ENCODE measurements at places on chromosomes 6 and 20.

DNA sequence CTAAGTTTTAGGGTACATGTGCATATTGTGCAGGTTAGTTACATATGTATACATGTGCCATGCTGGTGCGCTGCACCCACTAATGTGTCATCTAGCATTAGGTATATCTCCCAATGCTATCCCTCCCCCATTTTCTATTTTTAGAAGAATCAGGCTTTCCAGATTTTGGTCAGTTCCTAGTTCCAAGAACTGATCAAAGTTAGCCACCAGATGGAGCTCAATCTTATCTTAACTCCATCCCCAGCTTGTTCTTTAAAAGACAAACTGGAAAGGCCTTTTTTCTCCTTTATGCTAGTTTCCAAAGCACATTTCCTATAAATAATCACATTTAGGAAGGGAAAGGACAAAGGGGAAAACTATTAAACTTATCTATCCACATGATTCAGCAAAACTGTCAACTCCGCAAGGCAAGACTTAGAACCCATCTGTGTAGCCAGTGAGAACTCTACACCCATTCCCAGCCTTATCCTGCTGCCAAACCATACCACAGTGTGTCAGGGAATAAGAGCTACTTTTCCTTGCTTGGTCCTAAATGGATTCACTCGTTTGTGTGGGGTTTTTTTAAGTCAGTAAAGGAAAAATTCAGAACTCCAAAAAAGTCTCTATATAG, 22.8 kb upstream of the KHDC1 start:
- DNase-seq, result no peak

GRCh38 chr6:3778701-3779573, 27.4 kb upstream of the PXDC1 start:
- no peak for DNase-seq

DNA sequence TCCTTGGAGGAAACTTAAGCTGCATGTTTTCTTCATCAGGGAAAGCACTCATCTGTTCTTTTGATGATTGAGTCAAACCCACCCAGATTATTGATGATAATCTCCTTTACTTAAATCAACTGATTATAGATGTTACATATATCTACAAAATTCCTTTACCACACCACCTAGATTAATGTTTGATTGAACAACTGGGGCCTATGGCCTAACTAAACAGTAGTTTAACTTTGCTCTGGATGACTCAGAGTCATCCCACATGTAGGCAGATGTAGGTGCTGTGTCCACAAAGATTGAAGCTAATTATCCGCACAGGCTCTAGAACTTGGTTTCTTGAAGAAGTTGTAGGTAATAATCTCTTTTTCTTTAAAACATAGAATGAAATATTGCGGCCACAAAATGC, 42.2 kb downstream of the PKIB start:
- DNase-seq, result no peak

DNA sequence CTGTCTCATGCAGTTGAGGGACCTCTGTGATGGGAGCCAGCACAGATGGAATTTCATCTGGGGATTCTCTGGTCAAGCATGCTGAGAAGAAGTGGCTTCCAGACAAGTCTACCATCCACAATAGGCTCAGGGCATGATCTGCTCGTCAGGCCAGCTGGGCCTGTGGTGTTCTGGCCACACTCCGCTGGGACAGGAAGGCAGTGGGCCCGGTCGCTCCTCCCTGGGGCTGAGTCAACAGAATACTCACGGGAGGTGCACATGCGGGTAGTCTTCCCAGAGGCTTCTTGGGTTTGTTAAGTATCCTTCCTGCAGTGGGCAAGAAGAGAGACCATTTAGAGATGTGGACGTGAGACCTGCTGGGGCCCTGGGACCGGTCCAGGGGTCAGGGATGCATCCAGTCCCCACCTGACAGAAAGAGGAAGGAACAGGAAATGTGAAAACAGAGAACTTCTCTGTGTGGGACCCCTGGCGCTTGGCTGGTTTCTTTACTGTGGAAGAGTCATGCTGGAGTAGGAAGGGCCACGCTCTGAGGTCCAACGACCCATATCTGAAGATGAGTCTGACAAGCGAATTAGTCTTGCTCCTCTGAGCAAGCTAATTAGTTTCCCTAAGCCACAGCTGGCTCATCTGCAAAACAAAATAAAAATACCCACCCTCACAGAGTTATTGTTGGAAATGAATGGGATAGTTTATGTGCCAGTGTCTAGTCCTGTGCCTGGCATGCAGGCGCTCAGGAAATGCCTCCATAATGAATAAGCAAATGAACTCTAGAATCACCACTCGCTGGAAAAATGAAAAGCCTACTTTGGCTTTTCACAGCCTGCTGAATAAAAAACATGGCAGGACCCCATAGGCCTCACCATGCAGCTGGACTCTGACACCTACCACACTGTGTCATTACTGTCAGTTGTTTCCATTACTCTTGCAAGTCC, 67.3 kb downstream of the TRAM2 start:
- no peak for DNase-seq

DNA sequence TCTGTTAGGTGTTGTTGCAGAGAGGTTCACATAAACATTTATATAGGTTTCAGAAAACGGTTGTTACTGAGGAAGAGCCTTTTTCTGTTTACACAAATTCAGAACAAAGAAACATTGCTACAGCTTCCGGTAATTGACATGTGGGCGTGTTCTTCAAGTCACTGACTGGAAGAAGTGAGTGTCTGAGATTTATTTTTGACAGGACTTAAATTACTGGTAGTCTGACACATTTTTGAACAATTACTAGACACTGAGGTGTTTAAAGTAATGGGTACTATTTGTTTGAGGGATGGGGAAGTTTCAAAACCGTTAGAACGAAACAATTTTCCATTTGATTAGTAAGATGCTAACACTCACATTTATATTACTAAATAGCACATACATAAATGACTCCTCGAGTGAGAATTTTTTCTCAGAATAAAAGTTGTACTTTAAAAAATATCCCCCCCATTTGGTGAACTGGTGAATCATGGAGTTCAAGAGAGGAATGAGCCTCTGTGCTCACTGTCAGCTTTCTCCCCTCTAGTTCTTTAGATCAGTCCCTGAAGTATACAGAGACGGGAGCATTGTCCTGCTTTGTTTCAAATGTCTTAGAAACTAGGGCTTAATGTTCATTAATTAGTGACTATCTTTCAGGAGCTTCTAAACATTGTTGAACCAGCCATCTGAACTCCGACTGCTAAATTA, 98.7 kb downstream of the TSHZ2 start:
- DNase-seq, result peak; percentile 27

GRCh38 chr6:109252261-109253041, 129.8 kb downstream of the CD164 start:
- DNase-seq, result no peak

GRCh38 chr20:1367479-1367878, 25.4 kb downstream of the FKBP1A start:
- no peak for DNase-seq

GRCh38 chr6:33667072-33667471, 44.4 kb downstream of the UQCC2 start:
- no peak for DNase-seq

DNA sequence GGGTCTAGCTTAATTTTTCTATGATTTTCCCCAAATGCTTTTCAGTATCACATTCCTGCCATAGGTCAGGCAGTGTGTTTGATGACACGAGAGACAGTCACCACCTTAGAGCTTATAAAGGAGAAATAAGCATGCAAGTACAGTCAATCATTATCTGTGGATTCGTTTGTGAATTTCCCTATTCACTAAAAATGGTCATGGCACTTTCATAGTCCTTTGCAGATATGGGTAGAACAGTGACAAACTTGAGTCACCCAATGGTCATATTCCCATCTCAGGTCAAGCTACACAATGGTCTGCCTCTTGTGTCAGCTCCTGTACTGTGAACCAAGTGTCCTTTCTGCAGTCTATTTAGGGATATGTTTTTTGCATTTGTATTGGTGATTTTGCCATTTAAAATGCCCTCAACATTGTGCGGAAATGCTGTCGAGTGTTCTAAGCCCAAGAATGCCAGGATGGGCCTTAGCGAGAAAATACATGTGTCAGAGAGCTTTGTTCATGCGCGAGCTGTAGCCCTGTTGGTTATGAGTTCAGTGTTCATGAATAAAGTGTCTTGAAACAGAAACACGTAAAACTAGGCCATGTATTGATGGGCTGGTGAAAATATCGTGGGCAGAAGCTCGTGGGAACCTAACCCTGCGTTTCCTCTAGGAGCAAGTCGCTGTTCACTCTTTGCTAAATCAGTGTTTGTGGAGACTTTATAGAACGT, 19.8 kb downstream of the SUMO4 start:
- DNase-seq, result no peak

- DNase-seq, result no peak
Measured at GRCh38 chr6:128071212-128071611, 170.4 kb upstream of the THEMIS start.

DNA sequence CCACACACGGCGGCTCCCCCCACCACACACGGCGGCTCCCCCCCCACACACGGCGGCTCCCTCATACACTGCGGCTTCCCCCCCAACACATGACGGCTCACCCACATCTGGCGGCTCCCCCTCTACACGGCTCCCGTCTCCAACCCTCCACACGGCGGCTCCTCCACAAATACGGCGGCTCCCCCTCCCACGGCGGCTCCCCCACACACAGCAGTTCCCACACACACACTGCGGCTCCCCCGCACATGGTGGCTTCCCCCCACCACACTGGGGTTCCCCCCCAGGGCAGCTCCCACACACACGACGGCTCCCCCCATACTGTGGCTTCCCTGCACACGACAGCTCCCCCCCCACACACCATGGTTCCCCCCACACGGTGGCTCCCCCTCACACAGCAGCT, 98.0 kb downstream of the TTLL2 start:
- DNase-seq, result no peak

DNA sequence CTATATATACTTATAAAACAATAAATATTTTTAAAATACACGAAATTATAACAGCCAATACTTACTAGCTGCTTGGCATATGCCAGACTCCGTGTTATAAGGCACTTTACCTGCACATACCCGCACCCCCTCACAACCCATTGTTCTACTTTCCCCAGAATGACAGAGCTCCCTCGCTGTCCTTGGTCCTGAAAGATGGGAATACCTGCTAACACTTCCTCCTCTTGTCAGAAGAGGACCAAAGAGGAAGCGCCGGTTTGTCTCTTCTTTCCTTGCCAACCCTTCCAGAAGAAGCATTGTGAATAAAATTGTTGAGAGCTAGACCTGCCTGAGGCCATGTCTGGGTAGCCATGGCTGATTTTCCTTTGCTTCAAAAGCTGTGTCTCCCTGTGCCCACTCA, 149.3 kb downstream of the PTPRT start:
- no peak for DNase-seq

GRCh38 chr20:47392015-47392720, 35.7 kb upstream of the ZMYND8 start:
- DNase-seq, result no peak

GRCh38 chr20:12729326-12729725, 279.4 kb upstream of the SPTLC3 start:
- no peak for DNase-seq

GRCh38 chr20:59923514-59923913, 9.9 kb downstream of the SYCP2 start:
- no peak for DNase-seq

DNA sequence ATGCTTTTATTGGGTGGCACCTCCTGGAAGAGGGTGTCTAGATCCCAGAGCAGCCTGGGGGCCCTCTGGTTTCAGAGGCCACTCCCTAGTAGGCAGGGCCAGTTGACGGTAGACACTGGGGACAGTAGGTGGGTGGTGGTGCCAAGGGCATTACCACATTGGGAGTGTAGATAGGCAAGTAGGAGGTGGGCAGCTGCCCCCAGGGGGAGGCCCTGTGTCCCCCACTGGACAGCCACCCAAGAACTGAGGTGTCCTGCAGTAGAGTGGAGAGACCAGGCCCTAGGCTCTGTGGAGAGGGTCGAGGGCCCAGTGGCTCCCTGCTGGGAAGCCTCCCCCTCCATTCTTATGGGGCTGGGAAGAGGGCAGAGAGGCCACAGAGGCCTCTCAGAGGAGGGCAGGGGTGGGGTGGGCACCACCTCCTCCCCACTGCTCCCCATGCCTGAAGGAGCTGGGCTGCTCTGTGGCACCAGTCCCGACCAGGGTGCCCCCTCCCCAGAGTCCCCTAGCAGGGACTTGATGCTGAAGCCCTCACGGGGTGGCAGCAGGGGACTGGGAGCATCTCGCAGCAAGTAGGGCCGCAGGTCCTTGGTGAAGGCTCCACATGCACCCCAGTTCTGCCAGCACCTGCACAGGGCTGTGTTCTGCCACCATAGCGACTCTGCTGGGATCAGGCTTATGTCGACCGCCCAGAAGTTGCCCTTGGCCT, 305.0 kb upstream of the KCNQ5 start:
- DNase-seq, result no peak

DNA sequence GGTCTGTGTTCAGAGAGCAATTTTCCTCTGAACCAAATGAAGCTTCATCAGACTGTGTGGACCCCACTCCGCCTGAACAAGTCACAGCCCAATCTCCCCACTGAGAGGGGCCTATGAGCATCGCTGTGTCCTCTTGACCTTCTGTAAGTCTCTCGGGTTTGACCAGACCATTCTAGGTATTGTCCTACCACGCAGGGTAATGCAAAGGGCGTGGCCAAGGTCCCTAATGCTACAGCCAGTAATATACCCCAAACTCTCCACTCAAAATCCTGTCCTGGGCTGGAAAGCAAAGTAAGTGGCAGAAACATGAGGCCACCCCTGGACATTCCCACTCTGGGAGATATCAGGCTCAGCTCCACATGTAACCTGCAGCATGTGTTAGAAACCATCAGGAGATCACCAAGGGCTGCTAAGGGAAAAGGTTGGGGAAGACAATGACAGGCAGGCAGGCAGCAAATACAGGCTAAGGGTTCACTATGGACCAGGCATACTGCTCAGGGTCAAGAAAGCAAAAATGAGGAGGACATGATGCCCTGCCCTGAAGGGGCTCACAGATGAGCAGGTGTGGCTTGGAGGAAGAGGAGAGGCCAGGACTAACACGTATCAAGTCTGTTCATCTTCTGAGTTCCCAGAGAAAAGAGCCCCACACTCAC, 33.4 kb downstream of the MRPL14 start:
- no peak for DNase-seq

DNA sequence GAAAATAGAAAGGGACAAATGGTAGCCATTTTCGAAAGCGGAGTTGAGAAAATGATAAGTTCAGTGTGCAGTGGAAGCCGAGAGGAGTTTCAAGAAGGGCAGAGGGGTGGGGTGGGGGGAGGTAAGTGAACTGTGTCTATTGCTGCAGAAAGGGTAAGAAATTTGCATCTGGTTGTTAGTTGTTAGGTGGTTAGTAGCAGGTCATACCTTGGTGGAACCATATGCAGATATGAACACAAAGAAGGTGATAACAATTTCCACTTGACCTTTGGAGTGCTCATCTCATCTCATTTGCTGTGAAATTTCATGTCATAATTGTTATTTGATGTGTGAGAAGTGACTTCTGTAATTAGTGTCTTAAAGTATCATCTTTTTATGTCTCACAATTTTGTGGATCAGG, 288.2 kb downstream of the QKI start:
- DNase-seq, result no peak

- DNase-seq, result no peak
Measured at GRCh38 chr20:362271-363254, 15.7 kb downstream of the NRSN2 start.

- no peak for DNase-seq
Measured at GRCh38 chr20:13862245-13862644, 77.4 kb downstream of the NDUFAF5 start.

- DNase-seq, result no peak
Measured at GRCh38 chr20:46569961-46570360, 19.5 kb upstream of the OCSTAMP start.
